ENCODE measurements at places on chromosomes 3 and 15. TPM values are rescaled to one million over a fixed set of nuclear protein-coding genes. Genes with fewer than 3 reads are reported as not detected.

DNA sequence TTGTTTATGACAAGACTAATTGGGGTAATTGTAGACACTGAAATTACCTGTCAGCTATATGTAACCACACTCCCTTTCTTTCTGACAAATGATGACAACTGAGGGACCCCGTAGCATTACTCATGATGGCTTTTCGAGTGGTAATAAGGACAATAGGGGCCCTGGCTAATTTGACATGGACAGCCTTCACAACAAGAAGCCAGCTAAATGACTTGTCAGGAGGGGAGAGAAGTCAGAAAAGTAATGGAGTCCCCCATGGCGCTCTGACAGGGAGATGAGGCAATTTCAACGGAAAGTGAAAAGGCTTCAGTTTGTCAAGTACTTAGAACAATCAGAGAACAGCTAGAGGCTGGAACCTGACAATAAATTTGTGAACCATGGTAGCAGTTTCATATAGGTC lies 177.3 kb downstream of the CDIN1 start:
- DNase-seq: no peak

GRCh38 chr3:7447197-7447769 lies 586.4 kb downstream of the GRM7 start:
- DNase-seq: no peak

DNA sequence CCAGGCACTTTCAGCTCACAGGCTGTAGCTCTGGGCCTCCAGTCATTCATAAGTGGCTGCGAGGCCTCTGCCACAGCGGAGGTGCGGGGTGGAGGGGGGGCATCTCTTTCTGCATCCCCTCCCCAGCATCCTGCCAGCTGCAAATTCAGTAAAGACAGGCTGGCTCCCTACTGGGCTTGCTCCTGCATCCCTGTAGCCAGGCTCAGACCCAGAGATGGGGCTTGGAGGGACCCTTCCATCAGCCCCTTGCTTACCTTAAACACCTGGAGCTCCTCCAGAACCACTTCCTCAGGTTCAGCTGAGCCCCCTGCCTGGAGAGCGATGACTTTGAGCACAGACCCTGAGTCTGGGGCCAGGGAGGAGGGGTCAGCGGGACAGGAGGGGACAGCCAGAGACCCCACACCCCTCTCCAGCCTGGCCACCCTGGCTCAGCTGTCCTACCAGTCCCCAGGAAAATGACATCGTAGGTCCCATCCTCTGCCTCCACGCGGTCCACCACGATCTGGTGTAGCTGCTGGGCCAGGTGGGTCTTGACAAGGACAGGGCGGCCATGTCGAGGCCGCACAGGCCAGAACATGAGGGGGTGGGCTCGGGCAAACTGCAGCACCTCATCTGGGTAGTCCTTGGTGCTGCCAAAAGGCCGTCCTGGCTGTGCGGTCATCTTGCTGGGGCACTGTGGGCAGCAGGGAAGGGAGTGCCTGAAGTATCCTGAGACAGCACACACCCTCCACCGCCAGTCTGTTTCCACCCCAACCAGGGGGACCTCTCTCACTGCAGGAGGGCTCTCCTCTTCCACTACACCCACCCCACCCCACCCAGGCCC lies 5.3 kb downstream of the SEMA3G start:
- DNase-seq: no peak

GRCh38 chr15:89002830-89003229 lies 85.4 kb upstream of the ABHD2 start:
- DNase-seq: no peak

DNA sequence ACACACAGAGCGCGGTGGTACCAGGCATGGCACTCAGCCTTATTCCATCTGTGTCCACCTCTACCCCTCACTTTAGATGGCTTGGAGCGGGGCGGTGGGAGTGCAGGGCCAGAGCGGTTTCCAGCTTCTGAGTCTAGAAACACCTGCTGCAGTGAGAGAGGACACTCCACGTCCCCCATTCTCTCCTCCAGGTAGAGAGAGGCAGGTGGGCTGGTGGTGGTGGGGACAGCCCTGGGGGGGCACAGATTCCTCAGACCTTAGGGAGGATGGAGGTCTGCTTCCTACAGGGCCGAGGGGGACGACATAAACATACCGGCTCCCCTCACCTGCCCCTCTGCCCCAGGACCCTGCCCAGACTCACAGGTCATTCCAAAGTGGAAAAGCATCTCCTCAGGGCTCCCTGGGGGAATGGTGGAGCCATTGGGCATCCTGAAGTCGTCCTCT lies 40.4 kb downstream of the MUC20 start:
- no peak for DNase-seq

DNA sequence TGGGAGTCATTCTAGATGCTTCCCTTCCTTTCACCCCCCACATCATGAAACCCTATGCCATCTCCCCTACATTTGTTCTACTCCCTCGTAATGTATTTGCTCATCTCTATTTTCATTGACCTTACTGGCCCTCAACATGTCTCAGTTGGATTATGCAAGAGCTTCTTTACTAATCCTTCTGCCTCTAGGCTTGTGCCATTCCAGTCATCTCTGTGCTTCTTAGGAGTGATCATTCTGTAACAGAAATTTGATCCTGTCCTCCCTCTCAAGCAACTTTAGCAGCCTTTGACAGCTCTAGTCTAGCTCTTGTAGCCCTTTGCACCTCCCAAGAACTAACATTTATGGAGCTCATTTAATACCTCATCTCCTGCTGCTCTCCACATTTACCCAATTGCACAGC lies 64.7 kb downstream of the ISL2 start:
- DNase-seq: peak; percentile 59

- no peak for DNase-seq
Observed at GRCh38 chr3:62833538-62833937, 41.7 kb downstream of the CADPS start.

DNA sequence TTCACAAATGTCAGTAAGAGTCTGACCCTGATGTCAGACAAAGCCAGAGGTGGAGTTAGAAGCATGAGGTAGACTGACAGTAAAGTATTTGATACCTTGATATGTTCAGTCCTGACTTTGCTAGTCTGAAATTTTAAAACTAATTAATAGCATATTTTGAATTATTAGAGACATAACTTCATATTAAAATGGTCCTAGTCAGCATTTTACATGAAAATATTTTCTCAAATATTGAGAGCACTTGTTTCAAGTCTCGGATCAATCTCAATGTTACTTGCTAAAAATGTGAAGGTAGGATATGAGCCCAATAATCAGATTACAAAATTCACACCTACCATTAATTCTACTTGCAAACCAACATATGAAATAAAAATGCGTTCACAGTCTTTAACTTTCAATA lies 58.1 kb upstream of the TTC14 start:
- DNase-seq: no peak

GRCh38 chr3:23387286-23387918 lies 184.3 kb downstream of the UBE2E2 start:
- DNase-seq: no peak

DNA sequence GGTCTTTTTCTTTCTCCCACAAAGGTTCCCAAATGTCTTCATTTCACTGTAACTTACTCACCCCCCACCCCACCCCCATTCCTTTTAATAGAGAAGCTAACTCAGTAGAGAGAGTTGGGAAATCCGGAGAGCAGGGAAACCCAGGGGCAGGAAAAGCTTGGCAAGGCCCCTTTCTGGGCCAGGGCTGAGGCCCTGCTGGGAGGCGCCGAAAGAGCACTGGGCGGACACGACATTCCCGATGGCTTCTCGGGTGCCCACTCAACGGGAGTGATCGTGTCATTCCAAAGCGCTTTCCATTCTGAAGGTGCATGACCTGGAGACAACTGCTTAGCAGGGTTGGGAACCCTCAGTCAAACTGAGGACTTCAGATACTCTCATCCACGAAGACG lies 1.6 kb upstream of the DALRD3 start:
- no peak for DNase-seq

DNA sequence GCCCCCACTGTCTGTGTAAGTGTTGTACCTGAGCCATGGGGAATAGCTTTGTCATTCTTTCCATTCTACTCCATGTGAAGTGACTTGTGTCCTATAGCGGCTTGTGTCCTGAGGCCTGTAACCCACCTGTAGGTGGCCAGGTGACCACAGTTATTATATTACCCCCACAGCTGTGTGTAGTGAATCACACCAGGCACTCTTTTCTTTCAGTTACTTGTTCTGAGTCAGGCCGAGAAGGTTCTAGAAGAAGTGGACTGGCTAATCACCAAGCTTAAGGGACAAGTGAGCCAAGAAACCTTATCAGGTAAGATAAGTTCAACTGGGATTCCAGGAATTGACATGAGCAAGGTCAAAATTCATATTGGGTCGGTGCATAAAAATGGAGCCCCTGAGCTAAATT lies 29.2 kb downstream of the POLG start:
- DNase-seq: no peak

GRCh38 chr3:152245498-152246170 lies 23.1 kb upstream of the MBNL1 start:
- no peak for DNase-seq

DNA sequence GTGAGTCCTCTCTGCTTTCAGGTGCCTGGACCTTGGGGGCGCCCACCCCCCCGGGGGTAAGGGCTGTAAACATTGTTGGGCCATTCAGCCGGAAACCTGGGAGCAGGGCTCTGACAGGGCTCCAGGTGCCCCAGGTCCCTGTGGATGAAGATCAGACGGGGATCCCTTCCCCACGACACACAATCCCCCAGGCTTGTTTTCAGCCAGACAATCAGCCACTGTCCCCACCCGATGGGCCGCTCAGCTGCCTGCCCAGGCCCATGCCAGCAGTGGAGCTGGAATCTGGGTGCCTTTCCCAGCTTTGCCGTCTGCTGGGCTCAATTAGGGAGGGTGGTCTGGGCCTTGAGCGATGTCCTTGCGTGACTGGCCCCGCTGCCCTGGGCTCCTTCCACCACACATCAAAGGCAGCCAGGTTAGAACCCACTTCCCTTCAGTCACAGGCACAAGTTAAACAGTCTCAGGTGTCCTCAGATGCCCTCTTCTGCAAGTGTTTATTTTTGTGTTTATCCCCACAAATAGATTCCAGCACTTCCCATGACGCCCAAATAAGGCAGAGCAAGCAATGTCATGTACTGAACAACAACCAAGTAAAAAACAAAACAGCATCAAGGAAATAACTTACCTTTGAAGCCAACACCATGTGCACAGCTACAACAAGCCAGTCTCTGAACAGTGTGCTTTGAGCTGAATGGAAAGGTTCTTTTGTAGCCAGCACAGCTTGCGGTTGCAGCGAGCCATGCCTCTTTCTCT lies 77.0 kb upstream of the ALDH1A3 start:
- DNase-seq: no peak

DNA sequence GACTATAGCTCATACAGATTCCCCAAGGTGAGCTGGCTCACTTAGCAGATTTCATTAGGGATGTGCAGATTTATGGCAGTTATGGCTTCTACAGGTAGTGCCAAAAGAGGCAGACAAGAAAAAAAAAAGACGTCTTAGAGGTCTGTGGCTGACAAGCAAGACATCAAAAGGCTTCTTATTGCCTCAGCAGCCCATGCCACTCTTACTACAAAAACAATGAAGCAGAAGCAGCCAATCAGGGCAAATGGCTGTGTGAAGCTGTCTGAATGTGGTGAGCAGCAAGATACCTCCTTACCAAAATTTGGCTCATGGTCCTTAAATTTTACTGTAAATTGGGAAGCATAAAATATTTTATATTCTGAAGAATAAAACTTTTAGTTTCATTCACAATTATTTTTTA lies 557.5 kb upstream of the GOLIM4 start:
- no peak for DNase-seq

GRCh38 chr15:55170361-55170760 lies 26.4 kb downstream of the RSL24D1 start:
- no peak for DNase-seq

- DNase-seq: no peak
Observed at GRCh38 chr15:73394782-73395181, 26.0 kb upstream of the HCN4 start.

GRCh38 chr3:190077395-190078045 lies 43.2 kb downstream of the P3H2 start:
- no peak for DNase-seq

GRCh38 chr3:186255703-186256331 lies 106.2 kb downstream of the DGKG start:
- DNase-seq: no peak

- no peak for DNase-seq
Observed at GRCh38 chr3:133754455-133754854, 8.3 kb downstream of the TF start.

DNA sequence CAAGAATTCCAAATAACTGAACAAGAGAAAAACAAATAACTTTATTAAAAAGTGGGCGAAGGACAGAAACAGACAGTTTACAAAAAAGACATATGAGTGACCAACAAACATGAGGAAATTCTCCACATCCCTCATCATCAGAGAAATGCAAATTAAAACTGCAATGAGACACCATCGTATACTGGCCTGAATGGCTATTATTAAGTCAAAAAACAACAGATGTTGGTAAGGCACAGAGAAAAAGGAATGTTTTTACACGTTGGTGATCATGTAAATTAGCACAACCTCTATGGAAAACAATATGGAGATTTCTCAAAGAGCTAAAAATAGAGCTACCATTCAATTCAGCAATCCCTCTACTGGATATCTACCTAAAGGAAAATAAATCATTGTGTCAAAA lies 1260.4 kb upstream of the ALCAM start:
- no peak for DNase-seq

- DNase-seq: no peak
Observed at GRCh38 chr3:143506190-143506589, 342.1 kb downstream of the SLC9A9 start.

DNA sequence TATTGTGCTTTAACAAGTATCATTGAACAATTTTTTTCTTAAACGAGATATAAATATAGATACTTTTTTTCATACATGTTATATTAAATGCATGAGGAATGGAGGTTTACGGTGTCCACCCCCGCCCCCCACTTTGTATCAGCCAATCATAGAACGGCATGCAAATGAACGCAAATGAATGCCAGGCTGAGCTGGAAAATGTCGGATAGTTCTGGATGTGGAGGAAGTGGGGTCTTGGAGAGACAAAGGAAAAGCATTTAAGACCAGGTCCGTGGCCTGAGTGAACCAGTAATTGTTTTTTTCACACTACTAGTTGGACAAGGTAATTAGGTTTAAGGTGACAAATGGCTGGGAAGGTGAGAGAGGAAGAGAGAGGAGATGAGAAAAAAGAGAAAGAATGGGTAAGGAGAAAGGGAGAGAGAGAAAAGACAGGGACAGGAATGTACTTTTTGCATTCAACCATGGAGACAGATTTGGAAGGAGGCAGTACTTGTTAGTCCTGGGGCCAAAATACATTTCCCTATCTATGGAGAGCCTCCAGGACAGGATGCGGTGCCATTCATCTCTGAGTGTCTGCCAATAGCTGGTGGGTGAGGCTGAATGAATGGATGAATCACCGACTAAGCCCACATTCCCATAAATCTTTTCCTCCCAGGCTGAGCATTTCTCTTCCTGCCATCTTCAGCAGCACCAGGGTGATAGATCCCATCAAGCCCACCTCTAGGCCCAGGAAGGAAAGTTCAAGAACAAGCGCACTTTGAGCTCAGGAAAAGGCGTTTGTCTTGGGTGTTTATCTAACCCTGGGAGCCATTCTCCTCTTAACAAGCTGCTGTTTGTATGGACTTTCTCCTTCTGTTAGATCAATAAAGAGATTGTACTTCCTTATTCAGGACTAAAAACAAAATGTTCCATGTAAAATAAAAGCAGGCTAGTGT lies 1.4 kb upstream of the RAD18 start:
- DNase-seq: peak; percentile 70

The RUVBL1 gene
- 83.3 TPM for total RNA-seq

The TPRG1 gene
- total RNA-seq: not detected

The CHRM5 gene
- under 0.01 TPM for total RNA-seq

The ACAN gene
- total RNA-seq: 0.54 TPM

The GNL3 gene
- total RNA-seq: 66.0 TPM

The MTFMT gene
- total RNA-seq: 19.4 TPM

The CFAP92 gene
- not detected for total RNA-seq

The CHRD gene
- total RNA-seq: under 0.01 TPM
